ENCODE measurements at places on chromosomes 13 and 19.

DNA sequence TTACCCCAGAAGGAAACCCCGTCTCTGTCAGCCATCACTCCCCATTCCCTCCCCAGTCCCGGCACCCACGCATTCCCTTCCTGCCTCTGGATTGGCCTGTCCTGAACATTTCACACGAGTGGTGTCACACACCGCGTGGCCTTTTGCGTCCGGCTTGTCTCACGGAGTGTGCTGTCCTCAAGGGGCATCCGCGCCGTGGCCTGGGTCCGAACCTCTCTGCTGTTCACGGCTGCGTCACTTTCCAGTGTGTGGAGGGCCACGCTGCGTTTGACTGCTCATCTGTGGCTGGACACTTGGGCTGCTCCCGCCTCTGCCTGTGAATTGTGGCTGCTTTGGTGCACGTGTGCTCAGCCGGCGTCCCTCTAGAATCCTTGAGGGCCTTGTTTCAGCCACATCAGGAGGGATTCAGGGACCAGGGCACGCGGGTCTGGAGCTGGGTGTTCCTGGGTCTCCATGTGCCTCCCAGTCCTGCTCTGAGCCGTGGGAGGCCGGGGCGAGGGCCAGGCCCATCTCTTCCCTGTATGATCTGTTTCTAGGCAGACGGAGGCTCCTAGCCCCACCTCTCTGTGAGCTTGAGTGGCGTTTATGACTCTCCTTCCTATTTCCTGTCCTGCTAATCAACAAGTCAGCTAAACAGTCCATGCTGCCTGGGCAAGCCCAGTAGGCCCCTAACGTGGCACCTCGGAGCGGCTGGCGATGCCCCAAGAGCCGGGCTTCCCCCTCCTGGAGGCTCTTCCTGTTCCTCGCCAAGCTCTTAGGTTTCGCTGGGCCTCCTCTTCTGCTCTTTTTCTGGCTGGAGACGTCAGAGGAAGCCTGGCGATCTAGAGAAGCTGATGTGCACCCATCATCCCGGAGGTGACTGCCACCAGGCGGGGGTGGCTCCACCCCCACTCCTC, 8.1 kb downstream of the STK11 start:
- DNase-seq: no peak

DNA sequence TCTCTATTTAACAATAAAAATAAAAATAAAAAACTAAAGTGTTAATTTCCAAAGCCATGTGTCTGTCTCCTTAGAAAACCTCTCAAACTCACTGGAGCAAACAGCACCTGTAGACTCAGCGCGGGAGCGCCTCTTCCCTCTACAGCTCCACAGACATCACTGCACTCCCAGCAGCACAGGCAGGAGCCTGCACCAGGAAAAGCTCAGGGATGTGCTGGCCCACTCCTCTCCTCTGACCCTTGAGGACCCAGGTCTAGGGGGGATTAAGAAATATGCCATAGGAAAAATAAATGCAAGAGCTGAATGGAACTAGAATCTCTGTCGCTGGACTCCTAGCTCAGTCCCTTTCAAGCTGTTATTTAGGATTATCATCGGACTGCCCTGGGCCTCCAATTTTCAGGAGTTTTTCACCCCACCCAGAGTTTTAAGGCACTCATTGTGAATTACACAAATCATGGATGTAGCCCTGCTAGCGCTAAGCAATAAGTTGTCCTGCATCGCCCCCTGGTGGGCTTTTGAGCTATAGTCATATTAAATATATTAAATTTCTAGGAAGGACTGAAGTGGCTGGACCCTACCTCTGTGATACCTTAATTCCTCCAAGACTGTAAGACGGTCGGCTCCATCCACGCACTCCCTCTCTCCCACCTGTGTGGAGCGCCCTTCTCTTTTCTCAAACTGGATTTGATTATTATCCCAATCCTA, 333.9 kb downstream of the UQCRFS1 start:
- peak; percentile 93 for DNase-seq

GRCh38 chr19:3420909-3421619, 54.7 kb downstream of the NFIC start:
- DNase-seq: no peak

GRCh38 chr13:113358653-113359190, 5.2 kb downstream of the GRTP1 start:
- no peak for DNase-seq

DNA sequence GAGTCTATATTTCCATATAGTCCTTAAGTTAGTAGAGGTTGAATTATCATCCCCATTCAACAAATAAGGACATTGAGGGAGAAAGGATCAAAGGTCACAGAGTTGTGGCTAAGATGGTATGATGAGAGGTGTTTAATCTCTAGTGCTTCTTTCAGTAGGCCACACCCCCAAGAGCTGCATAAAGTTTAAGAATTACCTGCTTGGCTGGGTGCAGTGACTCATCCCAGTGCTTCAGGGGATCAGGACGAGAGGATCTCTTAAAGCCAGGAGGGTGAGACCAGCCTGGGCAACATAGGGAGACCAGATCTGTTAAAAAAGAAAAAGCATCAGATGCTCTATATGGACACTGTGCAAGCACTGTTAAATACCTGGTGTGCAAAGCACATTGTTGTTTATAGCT, 560.0 kb upstream of the KLHL1 start:
- no peak for DNase-seq

DNA sequence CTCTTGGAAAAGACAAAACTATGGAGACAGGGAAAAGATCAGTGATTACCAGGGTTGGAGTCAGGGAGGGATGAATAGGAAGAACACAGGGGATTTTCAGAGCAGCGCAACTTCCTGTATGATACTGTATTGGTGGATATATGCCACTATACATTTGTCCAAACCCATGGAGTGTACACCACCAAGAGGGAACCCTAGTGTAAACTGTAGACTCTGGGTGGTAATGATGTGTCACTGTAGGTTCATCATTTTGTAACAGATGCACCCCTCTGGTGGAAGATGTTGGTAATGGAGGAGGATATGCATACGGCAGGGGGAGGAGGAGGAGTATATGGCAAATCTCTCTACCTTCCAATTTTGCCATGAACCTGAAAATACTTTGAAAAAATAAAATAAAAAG, 68.1 kb downstream of the UFM1 start:
- no peak for DNase-seq

DNA sequence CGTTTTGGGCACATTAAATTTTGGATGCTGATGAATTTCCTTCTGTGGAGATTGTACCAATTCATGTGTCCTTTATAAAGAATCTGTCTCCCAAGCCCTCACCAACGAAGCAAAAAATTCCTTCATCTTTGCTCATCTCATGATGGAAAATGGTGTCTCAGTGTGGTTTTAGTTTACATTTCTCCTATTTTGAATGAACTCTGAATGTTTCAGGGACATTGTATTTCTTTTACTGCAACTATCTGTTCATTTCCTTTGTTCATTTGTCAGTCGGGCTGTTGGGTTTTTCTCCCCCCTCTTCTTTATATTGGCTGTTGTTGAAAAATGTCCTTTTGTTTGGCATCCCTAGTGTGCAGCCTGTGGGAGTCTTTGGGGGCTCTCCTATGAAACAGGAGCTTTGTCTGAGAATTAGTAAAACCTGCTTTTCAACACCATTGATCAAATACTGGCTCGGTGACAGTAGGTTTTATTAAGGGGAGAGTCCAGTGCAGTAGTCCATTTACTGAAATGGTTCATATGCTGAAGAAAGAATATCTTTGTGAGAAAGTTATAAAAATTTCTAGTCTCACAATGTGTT, 91.3 kb upstream of the C1QTNF9B start:
- DNase-seq: no peak

- peak; percentile 97 for DNase-seq
Observed at GRCh38 chr19:44401139-44402115, at the start of gene ZNF285. ZNF285 (minus strand) TSS chr19:44401608; CDS start chr19:44397213, 4,395 bp downstream.

GRCh38 chr13:80082396-80083080, 258.4 kb downstream of the SPRY2 start:
- peak; percentile 67 for DNase-seq

All from fibroblast of the aortic adventitia (primary cell).